ENCODE measurements at places on chromosomes 3 and 15.

DNA sequence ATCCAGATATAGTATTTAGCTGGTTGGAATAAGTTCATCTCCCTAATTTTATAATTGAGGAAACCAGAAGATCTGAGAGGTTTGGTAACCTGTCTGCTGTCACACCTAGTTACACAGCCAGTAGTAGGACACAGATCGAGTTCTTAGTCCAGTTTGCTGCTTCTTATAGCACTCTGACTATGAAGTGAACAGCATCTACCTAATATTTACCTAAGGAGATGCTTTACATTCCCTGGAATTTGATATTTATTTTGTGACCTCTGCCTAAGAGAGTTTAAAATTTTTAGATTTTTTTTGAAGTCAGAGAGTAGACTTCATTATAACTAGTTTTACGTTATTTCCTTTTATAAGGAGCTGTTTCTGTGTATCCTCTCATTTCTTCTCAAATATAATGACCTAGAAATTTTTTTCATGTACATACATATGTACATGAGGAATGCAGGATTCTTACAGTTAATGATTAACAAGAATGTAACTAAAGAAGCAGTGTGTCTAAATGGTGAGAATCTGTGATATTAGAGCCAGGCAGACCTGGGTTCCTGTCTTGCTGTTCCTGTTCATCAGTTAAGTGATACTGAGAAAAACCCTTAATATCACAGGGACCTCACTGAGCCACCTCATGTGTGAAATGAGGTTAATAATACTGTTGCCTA is 4.3 kb downstream of the ARHGEF26 start:
- no peak for ATAC-seq

DNA sequence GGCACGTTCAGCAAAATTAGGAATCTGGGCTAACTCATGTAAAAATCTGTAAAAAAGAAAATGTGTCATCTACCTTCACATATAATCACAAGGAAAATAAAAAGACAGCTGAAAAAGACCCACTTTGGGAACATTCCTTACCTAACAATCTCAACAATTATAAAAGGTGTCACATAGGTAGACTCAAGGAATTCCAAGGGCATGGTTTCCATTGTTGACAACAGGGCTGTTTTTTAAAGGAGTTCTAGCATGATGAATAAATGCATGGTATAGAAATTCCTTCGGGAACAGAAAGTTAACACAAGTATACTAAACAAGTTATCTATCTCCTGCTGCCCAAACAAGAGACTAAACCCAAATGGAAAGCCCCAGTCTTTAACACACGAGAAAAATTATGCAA is 184.2 kb downstream of the GREM1 start:
- ATAC-seq = no peak

DNA sequence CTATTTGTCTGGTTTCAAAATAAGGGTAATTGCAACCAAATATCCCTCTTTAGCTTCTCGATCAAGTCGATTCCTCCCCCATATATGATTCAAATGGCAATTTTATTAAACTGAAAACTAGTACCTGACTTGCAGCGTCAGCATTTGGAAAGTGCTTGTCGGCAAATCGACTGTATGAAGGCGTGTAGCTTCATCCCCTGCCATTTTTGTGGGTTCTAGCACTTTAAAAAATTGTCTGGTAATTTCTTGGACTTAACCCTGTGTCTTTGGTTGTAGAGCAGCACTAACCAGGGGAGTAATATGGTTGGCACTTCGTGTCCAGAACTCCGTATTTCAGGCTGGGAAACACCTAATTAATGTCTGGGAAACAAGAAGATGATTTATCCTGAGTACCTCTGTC is 573 bp downstream of the MME start:
- ATAC-seq = peak; percentile 4

DNA sequence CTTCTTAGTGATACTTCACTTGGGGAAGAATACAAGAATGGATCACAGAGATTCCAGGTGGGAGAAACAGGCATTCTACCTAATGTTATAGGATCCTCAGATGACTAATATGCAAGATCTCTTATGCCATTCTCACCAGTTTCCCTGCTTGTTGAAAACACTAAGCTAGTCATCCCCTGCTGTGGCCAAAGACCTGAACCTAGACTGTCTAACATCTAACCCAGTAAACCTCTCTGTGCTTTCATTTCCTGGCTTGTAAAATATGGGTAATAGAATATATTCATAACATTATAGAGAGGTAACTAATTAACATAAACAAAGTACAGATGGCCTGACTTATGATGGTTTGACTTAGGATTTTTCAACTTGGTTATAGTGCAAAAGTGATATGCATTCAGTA is 776.3 kb downstream of the TUSC7 start:
- ATAC-seq = no peak

DNA sequence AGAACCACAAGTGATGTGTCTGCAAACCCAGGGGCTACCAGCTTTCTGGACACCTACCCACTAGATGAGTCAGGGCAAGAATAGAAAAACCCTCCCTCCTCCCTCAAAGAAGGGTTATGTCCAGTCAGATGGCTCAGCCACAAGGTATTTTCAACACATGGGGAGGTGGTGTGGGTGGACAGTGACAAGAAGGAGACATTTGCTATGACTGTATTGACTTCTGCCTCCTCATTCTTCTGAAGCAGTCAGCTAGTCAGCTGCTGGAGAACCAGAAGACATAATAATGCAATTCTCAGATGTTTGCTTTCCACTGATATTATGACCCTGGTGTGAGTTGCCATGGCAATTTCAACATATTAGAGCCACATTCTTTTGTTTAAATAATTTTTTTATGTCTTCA is 66.7 kb upstream of the GOLGA8B start:
- ATAC-seq = no peak

GRCh38 chr3:133273346-133273745 is 126.5 kb upstream of the BFSP2 start:
- no peak for ATAC-seq

- no peak for ATAC-seq
These were observed 85.2 kb downstream of the KBTBD8 start for GRCh38 chr3:67083277-67083676.

- ATAC-seq = no peak
These were observed 58.9 kb downstream of the LRRFIP2 start for GRCh38 chr3:37115446-37115845.

DNA sequence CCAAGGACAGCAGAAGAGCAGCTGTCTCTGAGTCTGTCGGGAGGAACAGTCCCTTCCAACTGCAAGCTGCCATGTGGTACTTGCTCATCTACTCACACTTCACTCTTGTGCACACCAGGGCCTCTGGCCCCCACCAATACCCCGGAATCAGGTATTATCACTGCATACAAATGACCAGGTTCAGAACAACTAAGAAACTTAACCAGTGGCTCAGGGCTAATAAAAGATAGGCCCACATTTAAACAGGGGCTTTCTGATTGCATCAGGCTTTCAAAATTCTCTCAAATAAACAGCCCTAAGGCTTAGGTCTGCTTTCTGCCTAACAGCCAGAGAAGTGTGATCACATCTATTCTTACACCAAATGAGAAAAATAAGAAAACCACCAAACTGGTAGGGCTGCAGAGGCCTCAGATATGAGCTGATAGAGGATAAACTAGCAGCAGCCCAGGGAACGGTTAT is 20.7 kb downstream of the CCDC12 start:
- ATAC-seq = no peak

- no peak for ATAC-seq
These were observed 39.0 kb upstream of the SLC25A26 start for GRCh38 chr3:66181764-66182163.

GRCh38 chr3:356952-357351 is 160.4 kb downstream of the CHL1 start:
- no peak for ATAC-seq

- ATAC-seq = no peak
These were observed 14.9 kb downstream of the CNTN3 start for GRCh38 chr3:74599564-74599963.

GRCh38 chr3:11607816-11608215 is 35.9 kb downstream of the VGLL4 start:
- no peak for ATAC-seq

DNA sequence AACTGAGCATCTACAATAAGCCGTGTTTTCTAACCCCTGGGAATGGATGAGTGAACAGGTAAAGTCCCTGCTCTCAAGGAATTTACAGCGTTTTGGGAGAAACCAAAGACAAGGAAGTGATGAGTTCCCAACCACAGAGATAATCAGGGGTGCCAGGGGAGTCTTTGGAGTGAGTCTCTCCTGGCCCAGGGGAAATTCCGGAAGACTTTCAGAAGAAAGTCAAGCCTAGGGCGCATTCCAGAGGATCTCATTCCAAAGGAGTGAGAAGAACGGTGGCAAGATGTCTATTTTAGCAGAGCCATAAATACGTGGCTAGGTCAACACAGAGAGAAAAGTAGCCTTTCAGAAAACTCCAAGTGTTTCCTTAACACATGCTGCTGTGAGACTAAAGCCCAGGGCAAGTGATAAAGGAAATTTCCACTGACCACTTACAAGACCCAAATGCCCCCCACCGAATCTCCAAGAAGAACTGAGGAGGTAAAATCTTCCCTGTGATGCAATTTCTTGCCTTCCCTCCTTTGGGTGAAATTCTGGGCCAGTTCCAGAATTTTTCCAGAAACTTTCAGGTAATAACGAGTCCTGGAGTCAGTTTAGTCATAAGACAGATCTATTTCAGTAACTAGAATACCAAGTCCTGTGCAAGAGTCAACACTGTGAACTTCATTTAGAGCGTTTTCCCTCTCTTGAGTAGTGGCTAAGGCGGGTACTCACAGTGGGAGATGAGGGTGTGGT is 437.4 kb downstream of the NR2F2 start:
- no peak for ATAC-seq

GRCh38 chr15:90789462-90789861 is 72.3 kb downstream of the BLM start:
- ATAC-seq = no peak

DNA sequence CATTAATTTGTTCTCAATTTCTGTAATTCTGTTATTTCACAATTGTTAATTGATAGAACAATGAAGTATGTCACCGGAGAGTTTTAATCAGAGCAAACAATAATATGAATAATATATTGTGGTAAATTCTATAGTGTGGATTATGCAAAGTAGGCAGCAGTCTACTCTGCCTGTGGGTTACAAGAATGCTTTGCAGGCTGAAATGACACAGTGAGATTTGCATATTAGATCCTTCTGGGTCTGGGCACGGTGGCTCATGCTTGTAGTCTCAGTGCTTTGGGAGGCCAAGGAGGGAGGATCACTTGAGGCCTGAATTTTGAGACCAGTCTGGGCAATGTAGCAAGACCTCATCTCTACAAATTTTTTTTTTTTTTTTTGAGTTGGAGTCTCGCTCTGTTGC is 12.5 kb downstream of the COPG1 start:
- ATAC-seq = no peak

DNA sequence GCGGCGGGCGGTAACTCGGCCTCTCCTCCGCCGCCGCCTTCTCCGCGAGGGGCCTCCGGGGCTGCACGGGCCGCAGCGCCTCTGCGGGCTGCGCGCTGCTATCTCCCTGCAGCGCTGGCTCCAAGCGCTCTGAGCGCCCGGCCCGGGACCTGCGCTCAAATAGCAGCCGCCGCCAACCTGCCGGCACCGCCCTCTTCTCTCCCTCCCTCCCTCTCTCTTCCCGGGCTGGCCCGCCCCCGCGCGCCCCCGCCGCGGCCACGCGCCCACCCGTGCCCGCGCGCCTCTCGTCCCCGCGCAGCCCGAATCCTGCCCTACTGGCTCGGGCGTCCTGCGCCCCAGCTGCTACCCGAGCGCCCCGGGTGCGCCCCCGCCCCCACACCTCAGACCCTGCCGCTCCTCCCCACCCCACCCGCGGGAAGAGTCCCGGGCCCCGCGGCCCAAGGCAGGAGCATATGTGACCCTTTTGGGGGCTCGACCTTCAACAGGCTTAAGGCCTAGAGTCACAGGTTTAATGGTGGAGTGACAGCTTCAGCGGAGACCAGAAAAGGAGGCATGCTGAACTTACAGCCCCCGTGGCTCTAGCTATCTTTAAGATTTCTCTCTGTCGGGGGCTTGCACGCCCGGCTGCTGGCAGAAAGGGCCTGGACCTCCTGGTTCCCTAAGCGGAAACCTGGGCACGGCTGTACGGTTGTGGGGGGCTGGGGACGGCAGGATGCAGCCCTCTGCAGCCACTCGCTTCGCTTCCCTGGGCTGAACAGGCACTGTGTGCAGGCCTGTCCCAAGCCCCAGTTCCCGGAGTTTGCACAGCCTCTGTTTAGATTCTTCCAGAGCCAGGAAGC is at the start of gene CACNA2D2:
TSS of gene CACNA2D2 (minus strand) at position 131 of the 839 bp plus-strand sequence. CDS start 211 bp downstream, outside the sequence.
- peak; percentile 59 for ATAC-seq

GRCh38 chr3:16509721-16510619 is 3.5 kb downstream of the RFTN1 start:
- no peak for ATAC-seq

- ATAC-seq = no peak
These were observed 36.4 kb upstream of the ATP2C1 start for GRCh38 chr3:130857336-130858026.

DNA sequence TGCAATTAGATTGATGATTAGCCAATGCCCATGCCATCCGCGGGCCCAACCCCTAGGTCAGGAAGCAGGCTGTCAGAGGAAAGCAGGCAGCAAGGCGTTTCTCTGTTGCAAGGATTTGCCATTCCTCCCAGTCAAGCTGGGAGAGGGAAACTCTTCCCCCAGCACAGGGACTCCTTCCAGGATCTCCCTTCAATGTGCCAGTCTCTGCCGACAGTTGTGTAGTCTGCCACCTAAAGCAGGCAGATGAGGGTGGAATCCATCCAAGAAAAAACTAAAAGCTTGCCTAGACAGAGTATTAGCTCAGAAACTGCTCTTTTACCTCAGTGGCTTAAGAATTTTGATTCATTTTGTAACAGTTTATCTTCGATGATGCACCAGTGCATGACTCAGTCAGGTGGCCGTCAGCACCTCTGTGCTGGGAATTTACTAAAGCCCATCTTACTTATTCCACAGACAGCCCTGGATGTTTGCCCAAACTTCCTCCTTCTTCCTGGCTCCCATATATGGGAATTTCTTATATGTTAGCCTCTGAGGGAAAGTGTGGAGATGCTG is 501.5 kb upstream of the THBS1 start:
- ATAC-seq = peak; percentile 83

- ATAC-seq = no peak
These were observed 81.7 kb upstream of the TJP1 start for GRCh38 chr15:29903785-29904464.

DNA sequence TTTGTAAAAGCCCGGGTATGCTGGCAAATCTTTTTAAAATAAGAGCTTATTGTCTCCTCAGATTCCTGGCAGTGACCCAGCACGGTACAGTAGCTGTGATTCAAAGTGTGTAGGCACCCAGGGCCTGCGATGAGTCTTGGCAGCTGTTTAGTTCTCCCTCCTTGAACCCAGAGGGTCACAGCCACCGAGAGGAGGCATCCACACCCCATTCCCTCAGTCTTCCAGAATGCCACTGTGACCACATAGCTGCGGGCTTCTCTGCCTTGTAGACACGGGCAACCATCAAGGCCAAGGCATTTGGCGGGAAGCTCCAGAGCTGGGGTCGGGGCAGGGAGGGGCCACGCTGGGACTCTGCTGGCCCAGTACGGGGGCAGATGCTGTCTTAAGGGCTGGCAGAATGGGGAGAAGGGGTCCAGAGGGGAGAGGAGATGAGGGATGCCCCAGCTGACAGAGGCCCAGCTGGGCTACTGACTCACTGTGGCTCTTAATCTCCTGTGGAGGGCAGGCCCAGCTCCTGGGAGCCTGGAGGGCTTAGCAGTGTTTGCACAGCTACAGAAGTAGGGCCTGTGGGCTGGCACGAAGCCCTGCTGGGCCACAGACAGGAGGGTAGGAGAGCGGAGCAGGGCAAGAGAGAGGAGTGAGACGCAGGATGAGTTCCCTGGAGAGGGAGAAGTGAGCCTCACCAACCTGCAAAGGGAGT is 68.8 kb upstream of the DLG1 start:
- peak; percentile 70 for ATAC-seq

GRCh38 chr15:34837246-34838016 is 42.1 kb upstream of the ACTC1 start:
- peak; percentile 99 for ATAC-seq

GRCh38 chr3:45480218-45480617 is 91.8 kb downstream of the LARS2 start:
- peak; percentile 36 for ATAC-seq
